NCI-H2081 treated with DMSO at 0.1 percent for 48 hours (cell line): ENCODE measurements at places on chromosomes 5 and 9.

GRCh38 chr5:7827610-7828009 is 23.3 kb downstream of the CFAP90 start:
- no peak for DNase-seq

DNA sequence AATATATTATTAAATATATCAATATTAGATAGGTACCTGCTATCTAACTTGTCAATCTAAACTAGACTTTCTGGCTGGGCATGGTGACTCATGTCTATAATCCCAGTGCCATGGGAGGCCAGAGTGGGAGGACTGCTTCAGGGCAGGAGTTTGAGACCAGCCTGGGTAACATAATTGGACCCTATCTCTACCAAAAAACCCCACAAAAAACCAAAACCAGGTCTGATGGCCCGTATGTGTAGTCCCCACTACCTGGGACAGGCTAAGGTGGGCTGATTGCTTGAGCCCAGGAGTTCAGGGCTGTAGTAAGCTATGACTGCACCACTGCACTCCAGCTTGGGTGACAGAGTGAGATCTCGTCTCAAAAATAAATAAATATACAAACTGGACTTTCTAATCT is 55.0 kb downstream of the PJA2 start:
- DNase-seq: no peak

- DNase-seq: no peak
These were observed 13.9 kb downstream of the NINJ1 start for GRCh38 chr9:93119953-93120845.

- DNase-seq: no peak
These were observed 204.5 kb downstream of the FBXL7 start for GRCh38 chr5:15704397-15704947.

DNA sequence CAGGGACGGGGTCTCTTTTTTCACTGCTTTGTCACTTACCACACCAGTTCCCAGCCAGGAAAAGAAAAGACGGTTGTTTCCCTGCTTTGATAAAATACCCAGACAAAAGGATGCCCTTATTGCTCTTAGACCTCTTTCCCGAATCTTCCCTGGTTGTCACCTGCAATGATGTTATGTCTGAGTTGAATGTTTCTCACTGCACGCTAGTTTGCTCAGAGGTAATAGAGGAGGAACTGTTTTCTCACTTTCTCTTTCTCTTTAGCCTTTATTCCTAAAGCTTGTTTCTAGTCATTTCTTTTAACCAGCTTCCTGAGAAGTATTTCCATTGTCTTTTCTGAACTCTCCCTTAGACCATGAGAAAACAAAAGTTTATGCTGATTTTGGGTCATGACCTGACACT is 32.9 kb downstream of the ACER2 start:
- DNase-seq: no peak

DNA sequence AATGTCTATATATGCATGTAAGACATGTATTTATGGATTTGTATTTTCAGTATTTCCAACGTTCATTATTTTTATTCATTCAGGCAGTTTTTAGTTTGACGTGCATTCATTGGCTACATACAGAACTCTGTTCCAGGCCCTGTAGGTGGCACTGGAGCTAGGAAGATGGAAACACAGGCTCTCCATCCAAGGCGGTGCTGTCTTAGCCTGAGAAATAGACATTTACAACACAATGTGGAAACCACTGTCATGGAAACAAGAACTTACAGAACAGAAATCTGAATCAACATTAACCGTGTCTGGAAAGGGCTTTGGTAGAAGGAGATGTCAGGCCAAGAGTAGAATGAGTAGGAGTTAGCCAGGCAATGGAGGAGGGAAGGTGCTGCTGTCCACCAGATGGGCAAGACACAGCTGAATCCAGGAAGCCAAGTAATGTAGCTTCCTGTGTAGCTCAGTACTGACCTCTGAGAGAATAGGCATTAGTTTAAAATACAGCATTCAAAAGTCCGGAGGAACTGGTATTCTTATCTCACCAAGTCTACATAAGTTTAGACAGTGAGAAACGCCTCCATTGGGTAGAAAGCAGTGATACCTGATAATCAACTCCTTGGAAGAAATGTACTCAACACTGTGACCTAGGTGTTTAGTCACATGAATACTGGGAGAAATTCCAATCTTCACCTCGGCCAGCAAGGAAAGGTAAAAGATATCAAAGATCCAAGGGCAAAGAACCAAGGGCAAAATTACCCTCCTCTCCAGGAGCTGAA is 388.6 kb upstream of the CDH6 start:
- DNase-seq: no peak

- DNase-seq: no peak
These were observed 360.3 kb downstream of the LRRC70 start for GRCh38 chr5:62938927-62939326.

- no peak for DNase-seq
These were observed 9.9 kb upstream of the CXXC5 start for GRCh38 chr5:139638090-139638735.

DNA sequence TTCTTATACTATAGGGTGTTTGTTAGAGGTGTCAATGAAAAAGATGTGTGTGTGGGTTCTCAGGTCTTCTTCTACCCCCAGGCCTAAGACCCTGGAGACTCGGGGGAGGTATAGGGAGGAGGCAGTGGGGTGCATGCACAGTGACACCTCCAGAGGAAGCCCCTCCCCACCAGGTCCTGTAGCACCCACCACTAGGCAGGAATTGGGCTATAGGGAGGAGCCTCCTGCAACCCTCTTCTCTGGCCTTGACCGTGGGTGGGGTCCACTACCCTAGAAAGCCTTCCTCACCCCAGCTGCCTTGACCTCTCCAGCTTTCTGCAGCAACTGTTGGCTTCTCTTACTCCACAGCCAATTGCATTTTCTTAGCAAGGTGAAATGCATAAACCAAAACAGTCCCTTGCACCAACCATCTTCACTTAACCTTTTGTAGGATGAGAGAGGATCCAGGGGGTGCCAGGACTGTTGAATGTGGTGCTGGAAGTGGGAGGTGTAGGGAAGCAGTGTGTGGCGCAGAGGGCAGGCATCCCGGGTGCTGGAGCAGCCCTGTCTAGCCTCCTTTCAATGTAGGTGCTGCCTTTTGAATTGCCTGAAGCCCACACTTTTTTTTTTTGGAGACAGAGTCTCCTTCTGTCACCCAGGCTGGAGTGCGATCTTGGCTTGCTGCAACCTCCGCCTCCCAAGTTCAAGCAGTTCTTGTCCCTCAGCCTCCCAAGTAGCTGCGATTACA is 128.5 kb downstream of the RGS3 start:
- no peak for DNase-seq

GRCh38 chr9:28456861-28457260 is 883.6 kb upstream of the C9orf72 start:
- DNase-seq: no peak

DNA sequence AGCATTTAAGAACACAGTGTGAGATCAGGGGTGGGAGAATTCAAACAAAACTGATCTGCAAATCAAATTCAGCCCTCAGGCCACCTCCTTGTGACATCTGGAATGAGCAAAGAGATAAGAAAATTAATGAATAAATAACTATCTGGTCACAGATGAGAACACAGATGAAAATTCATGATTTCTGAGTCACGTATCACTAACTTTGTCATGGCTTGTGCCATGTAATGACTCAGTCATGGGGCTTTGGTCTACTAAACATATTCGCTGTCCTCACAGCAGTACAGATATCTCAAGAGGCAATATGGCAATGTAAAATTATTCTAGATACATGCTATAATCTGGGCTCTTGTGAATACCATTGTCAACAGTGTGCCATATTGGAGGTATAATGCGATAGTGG is 274.4 kb downstream of the MAN2A1 start:
- no peak for DNase-seq

DNA sequence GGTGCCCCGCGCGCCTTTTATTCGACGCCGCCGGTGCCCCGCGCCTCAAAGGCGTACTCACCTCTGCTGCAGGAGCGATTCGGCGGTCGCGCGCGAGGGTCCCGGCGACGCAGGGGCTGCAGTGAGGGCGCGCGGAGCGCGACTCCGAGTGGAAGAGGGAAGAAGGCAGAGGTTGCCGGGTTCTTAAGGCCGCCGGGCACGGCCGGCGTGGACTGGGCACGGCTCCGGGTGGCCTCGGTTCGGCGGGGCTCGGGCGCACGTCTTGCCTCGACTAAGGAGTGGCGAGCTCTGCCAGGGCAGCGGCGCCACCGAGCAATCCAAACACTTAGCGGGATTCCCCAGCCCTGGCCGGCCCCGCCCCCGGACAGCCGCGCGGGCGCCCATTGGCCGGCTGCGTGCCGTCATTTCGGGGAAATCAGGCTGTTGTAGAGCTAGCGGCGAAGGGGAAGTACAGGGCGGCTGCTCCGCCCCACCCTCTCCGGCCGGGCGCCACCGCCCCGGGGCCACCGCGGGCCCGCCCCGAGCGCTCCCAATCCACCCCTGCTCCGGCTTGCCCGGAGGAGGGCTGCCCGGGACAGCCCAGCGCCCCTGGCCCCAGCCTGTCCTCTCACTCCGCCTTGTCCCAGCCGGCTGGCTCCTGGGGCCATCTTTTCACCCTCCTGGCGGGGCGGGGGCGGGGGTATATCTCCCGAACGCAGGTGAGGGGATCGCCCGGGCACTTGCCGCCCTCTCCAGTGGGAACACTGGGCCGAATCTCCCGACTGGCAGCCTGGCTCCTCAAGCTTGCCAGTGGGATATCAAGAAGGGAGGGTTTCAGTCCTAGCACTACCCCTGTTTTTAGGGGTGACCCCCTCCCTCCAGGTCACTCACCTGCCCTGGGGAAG is at the start of gene IRF1:
Gene IRF1 (minus strand): TSS at position 290 of the 884 bp plus-strand sequence. CDS start 1,295 bp downstream, outside the sequence.
- DNase-seq: peak; percentile 40

GRCh38 chr5:15550502-15551112 is 50.6 kb downstream of the FBXL7 start:
- no peak for DNase-seq

DNA sequence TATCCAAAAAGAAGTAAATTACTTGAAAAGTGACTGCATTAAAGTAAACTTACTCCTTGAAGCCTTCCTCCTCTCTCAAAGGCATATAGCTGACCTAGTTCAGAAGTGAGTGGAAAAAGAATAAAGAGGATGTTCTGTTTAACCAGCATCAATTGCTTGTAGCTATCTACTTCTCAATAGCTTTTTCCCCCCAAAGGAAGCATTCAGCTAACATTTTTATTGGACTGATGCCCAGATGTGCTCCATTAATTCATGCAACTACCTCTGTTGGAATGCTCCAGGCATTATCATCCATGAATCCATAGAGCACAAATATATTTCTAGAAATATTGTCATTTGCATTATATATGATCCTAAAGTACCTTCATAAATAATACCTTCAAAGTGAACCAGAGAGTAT is 132.8 kb downstream of the RASEF start:
- no peak for DNase-seq

DNA sequence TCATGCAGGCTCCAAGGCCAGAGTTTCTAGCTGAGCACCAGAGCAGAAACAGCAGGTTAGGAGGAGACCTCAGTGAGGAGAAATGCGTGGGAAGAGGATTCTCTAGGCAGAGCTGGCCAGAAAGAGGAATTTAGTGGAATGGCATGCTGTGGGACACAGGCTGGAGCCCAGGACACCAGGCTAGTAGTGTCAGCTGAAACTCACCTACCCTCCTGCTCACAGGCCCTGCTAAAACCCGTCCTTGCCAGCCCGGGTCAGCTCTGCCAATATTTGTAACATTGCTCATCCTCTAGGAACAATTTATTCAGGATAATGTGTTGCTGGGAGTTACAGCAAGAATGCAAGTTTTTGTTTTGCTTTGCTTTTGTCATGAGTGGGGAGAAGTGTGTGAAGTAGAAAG is 40.2 kb upstream of the AGXT2 start:
- DNase-seq: no peak

DNA sequence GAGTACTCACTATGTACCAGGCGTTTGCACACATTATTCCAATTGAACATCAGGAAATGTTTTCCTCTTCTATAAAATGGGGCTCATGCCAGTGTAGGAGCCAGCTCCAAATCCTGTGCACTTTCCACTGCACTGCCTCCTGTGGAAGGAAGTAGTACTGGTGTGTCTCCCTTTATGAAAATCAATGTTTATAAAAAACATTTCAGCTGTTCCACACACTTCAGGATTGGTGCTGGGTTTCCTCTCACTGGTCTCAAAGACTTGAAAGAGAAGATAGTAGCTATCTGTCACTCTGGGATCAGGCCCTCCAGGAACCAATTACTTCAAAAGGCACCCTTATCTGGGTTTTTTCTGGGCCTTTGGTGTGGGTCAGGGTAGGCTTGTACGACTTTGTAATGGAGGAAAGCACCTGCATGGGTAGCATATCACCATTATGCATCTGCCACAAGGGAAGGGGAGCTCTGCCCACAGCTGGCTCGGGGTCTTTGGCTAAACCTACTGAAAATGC is 32.5 kb downstream of the RAB14 start:
- DNase-seq: no peak

GRCh38 chr5:72845889-72846288 is 29.4 kb downstream of the TNPO1 start:
- DNase-seq: no peak

DNA sequence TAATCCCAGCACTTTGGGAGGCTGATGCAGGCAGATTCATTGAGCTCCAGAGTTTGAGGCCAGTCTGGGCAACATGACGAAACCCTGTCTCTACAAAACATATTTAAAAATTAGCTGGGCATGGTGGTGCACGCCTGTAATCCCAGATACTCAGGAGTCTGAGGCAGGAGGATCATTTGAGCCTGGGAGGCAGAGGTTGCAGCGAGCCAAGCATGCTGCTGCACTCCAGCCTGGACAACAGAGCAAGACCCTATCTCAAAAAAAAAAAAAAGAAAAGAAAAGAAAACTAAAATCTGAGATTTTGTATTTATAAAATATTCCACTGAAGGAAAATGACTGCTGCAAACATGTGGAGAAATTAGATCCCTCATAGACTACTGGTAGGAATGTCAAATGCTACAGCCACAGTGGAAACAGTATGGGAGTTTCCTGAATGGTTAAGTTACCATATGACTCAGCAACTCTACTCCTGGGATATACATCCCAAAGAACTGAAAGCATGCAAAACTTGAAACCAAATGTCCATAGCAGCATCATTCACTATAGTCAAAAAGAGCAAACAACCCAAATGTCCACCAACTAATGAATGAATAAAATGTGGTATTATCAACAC is 106.1 kb downstream of the UBAP2 start:
- no peak for DNase-seq

GRCh38 chr5:763397-763796 is 21.1 kb downstream of the ZDHHC11B start:
- no peak for DNase-seq

DNA sequence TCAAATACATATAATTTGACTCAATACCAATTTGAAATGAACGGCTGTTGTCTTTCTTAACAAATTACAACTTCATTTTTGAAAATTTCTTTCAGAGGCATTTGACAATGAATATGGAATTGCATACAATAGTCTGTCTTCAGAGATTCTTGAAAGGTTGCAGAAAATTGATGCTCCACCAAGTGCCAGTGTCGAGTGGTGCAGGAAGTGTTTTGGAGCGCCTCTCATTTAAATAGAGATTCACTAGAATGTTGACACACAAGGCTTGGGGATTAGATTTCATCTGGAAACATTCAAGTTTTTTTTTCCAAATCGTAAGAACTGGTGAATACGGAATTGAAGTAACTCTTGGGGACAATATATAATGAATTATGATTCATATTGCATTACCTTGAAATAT is 8.1 kb downstream of the RPS6 start:
- no peak for DNase-seq

DNA sequence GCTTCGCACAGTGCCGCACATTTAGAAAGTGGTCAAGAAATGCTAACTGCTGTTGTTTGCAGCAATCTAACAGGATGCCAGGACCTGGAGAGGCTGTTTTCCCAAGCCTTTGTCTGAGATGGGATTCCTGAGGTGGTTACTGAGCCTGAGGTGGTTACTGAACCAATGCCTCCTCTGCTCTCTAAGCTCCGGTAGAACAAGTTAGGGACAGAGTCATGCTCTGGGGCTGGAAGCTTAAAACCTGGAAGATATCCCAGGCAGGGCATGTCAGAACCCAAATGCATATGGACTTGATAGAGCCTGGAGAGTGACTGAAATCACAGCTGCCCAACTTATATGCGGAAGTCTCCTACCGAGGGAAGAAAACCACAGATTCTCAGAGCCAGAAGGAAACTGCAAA is 46.5 kb upstream of the FAT2 start:
- no peak for DNase-seq
